Activated B cell treated with CpG ODN at 0.5 μM for 24 hours (primary cell): ENCODE measurements at places on chromosomes 11 and 22.

DNA sequence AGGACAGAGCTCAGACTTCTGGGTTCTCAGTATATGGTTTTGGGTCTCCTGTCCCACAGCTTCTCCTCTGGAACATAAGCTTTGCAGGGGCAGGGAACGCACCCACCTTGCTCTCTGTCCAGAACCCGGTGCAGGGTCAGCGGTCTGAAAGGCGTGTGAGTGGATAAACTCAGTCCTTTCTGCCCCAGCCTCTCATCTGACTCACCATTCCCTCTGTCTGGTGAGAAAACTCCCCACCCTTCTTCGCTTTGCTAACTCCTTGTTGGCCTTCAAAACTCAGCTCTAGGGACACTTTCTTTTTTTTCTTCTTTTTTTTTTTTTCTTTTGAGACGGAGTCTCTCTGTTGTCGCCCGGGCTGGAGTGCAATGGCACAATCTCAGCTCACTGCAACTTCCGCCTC is 68.9 kb upstream of the NUP50 start:
- DNase-seq: no peak

DNA sequence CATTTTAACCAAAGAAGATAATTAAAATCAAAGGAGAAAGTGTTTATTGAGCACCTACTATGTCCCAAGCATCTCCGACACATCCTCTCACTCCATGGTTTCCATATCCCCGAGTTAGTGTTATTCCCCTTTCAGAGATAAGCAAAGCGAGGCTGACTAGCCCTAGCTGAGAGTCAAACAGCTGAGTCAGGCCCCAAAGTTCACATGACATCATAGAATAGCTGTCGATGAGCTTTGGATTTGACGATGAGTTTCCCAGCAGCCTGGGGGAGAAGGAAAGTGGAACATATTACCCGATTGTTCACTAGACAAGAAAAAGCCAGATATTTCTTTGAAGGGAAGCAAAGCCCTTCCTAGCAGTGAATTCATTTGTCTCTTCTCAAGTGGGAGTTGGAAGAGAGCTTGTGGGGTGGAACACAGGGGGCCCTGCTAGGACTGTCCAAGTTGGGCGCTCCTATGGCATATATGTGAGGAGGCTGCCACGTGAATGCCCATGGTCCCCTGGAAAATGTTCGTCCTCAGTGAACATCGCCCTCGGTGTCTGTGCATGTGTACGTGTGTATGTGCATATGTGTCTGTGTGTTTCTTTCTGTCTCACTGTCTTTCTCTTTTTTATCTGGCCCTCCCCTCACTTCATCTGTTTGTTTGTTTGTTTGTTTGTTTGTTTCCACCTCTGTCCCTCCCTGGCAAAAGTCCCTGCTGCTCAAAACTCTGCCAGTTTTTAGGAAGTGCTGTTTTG is 493 bp upstream of the CYTH4 start:
- DNase-seq: no peak

DNA sequence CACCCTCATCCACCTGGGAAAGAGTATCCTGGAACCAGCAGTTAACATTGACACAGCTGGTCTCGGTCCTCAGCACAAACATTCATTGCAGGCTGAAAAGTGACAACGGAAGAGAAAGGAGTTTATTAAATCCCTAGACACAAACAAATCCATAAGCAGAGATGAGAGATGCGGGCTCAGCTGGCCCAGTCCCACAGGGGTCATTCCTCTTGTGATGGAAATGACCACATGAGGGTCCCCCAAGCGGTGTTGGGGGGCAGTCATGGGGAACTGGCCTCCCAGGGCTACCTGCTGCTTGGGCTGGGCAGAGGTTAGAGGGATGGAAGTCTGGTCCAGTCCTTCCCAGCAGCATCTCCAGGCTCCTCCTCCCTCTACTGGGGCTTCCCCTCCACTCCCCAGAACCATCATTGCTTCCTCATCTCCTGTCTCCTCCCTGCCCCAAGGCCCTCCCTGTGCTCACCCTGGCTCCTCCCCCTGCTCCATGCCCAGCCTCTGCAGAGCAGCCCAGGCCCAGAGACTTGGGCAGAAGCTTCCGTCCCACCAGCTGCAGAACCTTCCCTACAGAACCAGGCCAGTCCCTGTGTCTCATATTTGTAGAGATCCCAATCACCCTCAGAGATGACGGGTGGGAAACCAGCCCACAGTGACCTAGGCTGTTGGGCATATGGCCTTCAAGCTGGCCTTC is 5.4 kb upstream of the IGLL5 start:
- DNase-seq: no peak

- DNase-seq: no peak
Observed at GRCh38 chr11:36054628-36055027, 110.8 kb downstream of the LDLRAD3 start.

GRCh38 chr11:131038597-131038996 is 122.3 kb upstream of the SNX19 start:
- DNase-seq: no peak

DNA sequence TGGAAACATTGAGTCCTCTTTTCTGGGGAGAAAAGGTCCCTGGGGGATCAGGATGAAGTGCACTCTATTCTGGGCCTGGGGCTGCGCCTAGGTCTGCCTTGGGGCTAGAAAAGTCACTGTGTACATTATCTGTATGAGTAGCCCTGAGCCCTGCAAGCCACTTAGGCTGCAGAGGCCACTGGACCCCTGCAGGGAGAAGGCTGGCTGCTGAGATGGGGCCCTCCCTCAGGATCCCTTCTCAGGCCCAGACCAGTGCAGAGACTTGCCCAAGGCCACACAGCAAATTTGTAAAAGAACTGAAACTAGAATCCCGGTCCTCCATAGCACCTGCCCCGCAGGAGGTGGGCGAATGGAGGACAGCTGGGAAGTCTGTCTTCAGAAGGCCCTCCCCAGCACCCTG is 26.8 kb upstream of the HMOX1 start:
- no peak for DNase-seq

- no peak for DNase-seq
Observed at GRCh38 chr11:20457934-20458680, 70.6 kb downstream of the PRMT3 start.

- no peak for DNase-seq
Observed at GRCh38 chr11:6745465-6746015, 26.2 kb downstream of the OR2AG2 start.

DNA sequence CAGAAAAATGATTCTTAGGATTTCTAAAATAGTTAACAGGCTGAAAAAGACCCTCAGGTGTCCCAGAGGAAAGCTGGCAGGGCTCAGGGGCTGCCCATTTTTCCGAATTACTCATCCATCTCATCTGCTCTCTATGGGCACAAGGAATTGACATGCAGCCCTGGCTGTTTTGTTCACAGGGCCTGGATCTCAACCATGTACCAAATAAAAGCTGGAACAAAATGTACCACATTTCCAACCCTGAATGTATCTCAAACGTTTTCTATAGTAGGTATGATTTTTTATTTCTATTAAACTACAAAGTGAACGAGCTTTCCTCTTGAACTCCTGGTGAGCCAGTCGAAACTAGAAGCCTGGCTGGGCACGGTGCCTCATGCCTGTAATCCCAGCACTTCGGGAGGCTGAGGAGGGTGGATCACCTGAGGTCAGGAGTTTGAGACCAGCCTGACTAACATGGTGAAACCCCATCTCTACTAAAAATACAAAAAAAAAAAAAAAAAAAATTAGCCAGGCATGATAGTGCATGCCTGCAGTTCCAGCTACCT is 43.8 kb upstream of the RASD2 start:
- DNase-seq: no peak

DNA sequence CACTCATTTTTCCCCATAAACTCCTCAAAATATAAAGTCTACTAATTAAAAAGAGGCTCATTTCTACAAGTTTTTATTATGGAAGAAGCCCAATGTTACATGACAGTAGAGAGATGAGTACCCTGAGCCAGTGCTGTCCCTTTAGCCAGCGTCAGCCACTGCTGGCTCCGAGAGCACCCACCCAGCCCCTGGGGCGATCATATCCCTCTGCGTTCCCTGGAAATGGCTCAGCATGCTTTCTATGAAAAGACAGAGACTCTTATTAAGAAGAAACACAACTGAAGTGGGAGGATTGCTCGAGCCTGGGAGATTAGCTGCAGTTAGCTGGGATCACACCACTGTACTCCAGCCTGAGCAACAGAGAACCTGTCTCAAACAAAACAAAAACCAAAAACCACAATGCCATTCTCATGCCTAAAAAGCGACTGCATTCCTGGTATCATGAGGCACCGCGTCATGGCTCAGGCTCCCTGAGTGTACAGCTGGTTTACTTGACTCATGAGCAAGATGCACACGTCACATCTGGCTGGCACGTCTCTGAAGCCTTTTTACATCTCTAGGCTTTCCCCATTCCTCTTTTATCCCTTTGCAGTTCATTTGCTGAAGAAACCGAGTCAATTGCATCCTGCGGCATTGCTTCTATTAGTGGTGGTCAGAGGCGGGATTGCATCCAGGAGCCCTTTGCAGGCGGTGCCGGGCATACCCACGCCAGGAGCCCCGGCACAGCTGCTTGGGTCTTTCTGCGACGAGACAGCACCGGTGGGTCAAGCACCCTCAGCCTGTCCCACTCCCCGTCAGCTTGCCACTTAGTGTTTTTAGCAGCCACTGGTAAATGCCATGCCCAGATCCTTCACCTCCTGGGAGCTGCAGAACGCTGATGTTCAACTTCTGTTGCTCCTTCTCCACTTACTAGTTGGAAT is 119.9 kb downstream of the CTTN start:
- no peak for DNase-seq

- peak; percentile 48 for DNase-seq
Observed at GRCh38 chr11:34356913-34357700, 703 bp downstream of the ABTB2 start.

GRCh38 chr11:22082178-22082577 is 110.7 kb upstream of the ANO5 start:
- no peak for DNase-seq

- DNase-seq: no peak
Observed at GRCh38 chr11:74123008-74123448, 47.8 kb downstream of the C2CD3 start.

- DNase-seq: no peak
Observed at GRCh38 chr11:71332447-71332846, 80.1 kb upstream of the SHANK2 start.
